Stimulated activated CD8-positive, alpha-beta memory T cell treated with anti-CD3 and anti-CD28 coated beads, Interleukin-15, amount 100 ng/mL, for 1 hour (primary cell): ENCODE measurements at places on chromosomes 13 and 19.

GRCh38 chr13:36130552-36131221, 495 bp downstream of the DCLK1 start:
- DNase-seq: no peak

DNA sequence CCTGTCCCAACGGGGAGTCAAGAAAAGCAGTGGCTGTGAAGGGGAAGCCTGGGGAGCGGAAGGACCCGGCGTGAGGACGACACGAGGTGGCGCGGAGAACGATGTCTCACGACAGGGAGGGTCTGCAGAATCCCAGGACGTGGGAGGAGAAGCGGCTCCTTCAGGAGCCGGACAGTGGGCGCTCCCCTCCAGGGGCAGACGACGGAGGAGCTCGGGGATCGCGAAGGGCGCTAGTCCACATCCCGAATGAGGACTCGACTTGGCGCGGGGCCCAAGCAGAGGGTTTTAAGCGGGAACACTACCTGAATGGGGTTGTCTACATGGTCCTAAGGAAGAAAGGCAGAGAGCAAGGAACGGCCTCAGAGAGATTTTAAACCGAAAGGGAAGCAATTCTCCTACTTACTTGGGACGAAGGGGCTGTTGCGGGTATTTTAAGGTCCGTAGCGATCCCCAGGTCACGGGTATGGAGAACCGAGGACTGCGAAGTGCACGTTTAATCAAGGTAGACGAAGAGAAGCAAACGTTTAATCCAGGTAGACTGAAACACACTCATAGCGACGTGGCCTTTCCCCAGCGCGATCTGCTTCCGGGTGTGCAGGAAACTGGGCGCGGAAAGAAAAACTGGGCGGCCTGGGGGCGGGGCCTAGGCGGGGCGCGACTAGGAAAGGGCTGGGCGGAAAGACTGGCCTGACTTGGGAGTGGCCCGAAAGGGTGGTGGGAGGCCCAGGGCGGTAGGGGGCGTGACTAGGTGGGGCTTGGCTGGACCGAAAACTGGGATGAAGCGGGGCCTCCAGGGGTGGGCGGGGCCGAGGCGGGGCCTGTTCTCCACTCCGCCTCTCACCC, at the start of gene ZNF841:
Gene ZNF841, minus strand, starts transcription at position 594 of the 843 bp plus-strand sequence. CDS start 10,964 bp downstream, outside the sequence.
- DNase-seq: peak; percentile 74

DNA sequence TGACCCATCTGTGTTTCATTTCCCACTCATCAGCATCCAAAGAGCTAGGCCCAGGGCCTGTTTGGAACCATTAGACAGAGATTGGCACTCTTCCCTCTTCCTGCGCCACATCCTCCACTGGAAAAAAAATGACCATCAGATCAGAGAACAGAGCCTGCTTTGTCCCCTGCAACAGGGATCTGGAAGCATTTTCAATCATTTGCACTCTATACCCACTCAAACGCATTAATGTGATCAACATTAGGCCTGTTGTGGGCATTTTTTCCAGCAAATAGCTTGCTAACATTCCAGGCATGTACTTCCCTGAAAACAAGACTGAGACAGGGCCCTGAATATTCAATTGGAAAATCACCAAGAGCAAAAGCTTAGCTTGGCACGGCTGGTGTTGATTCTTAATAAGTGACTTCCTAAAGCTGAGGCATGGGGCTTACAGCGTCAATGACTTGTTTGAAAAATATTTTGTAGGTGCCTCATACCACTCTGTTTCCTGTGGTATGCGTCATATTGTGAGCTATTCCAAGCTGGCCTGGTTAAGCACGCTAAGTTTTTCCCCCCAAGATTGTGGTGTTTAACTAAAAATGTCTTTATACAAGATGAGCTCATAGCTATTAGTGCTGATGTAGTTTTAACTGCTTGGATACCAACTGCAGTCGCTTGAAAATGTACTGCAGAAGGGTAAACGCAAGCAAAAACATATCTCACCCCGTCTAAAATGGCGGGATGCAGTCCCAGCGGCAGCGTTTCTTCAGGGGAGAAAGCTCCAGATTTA, 404.4 kb downstream of the SPRY2 start:
- DNase-seq: no peak

DNA sequence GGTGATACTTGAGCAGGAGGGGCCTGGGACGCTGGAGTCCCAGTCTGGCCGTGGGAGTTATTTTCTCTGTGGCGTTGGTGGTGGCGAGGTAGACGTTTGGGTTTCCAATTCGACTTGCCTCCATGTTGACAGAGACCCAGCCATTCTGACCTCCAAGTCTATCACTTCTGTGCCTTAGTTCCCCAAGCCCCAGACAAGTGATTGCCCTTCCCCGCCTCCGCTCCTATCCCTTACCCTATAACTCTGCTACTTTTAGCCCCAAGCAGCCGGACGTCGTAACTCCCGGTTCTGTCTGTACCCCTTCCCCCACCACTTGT, 549 bp downstream of the TIMM50 start:
- no peak for DNase-seq

DNA sequence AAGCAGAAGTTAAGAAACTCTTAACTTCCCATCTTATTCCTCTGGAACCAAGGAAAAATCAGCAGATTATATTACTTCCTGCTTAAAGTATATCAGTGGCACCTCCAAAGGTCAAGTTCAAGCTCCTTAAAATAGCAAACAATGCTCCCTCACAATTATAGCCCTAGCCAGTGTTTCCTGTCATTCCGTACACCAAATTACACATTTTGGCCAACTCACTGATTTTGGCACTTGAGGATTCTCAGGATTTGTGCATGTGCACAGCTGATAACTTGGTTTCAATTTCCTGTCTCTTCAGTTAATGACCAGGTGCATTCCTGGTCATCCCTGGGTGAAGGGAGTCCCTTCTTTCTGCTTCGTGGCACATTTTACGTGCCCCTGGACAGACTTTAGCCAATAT, 42.0 kb downstream of the TPP2 start:
- DNase-seq: no peak

- DNase-seq: no peak
These were observed 133.7 kb downstream of the RAP2A start for GRCh38 chr13:97567510-97568243.

GRCh38 chr13:48477191-48477855, 55.6 kb downstream of the RCBTB2 start:
- no peak for DNase-seq

DNA sequence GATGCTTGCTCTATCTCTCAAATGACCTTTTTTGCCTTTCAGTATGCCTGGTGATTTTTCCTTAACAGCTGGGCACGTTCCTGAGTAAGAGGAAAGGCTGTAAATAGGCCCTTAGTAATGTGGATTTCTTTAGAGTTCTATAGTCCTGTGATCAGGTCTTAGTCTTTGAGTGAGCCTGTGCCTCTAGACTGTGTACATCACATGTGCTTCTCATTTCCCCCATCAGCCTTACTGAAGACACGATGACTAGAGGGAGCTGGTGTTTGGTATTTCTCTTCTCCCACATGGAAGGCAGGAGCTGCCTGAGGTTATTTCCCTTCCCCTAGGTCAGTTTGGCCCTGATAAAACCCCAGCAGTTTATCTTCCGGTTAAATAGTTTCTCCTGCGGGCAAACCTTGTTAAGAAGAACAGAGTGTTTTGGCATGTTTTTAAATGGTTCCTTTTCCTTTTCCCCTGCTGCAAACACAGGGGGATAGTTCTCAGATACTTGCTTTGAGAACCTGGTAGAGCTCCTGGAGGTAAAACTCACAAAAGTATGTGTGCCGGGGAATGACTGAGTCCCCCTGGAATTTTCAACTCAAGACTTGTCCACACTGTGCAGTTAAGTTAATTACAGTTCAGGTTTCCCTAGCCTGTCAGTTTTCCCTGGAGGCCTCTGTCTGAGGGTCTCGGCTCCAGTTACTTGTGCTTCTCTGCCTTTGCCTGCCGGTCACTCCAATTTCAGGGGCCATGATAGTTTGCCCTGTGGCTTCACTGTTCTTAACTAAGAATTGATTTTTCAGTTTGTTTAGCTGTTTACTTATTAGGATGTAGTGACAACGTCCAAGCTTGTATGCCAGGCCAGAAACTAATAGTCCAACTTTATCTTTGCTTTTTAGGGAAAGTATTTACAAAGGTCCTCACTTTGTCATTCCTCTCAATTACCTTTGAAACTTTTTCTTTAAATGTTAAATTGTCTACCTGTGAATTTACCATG, 94.4 kb downstream of the URI1 start:
- no peak for DNase-seq

DNA sequence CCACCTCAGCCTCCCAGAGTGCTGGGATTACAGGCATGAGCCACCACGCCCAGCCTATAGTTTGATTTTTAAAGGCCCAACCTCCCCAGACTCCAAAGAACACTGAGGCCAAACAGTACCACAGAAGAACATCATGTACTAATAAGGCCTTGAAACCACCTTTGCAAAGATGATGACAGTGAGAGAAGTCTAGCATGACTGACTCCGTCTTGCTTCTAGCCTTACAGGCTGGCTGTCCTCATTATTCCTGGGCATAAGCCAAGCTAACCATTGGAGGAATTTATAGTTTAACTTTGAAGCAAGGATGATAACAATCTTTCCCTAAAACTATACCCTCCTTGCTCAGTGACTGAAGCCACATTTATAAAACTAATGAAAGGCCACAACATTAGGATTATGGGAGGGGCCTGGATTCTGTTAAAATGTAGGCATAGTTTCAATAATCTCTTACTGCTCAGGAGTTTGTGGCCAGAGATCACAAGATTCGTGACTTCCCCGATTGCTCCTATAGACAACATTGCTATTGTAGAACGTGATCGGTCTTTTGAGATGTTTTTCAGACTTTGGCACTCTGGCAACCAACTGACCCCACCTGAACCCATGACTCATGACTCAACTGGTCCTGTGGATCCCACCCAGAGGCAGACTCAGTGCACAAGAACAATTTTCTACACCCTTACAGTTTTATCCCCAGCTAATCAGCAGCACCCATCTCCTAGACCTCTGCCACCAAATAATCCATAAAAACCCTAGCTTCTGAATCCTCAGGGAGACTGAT, 17.6 kb downstream of the GPR42 start:
- no peak for DNase-seq

- DNase-seq: no peak
These were observed 25.2 kb downstream of the TDRD12 start for GRCh38 chr19:32744555-32745325.

GRCh38 chr19:45173816-45174215, 4.2 kb downstream of the TRAPPC6A start:
- DNase-seq: no peak

DNA sequence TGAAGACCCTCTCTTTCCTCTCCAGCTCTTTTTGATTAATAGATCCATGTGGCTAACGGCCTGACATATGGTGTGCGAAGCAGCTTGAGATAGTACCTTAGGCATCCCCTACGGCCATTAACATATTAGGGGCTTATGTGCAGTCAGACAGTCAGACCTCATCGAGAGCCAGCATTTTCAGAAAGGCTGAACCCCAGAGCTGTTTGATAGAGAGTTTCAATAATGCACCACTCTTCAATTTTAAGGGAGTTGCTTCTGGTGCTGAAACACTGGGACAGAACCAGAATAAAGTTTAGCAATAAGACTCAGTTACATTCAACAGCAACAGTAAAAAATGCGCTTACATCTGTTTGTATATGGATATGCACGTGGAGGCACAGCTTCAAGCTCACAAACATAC, 10.8 kb downstream of the POU4F1 start:
- no peak for DNase-seq

DNA sequence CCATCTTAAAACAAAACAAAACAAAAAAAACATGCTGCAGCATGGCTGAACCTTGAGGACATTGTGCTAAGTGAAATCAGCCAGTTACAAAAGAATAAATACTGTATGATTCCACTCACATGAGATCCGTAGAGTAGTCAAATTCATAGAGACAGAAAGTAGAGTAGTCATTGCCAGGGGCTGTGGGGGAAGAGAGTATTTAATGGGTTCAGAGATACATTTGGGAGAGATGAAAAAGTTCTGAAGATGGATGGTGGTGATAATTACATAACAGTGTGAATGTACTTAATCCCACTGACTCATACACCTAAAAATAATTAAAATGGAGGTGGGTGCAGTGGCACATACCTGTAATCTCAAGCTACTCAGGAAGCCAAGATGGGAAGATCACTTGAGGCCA, 72.0 kb upstream of the C1QTNF9 start:
- no peak for DNase-seq

DNA sequence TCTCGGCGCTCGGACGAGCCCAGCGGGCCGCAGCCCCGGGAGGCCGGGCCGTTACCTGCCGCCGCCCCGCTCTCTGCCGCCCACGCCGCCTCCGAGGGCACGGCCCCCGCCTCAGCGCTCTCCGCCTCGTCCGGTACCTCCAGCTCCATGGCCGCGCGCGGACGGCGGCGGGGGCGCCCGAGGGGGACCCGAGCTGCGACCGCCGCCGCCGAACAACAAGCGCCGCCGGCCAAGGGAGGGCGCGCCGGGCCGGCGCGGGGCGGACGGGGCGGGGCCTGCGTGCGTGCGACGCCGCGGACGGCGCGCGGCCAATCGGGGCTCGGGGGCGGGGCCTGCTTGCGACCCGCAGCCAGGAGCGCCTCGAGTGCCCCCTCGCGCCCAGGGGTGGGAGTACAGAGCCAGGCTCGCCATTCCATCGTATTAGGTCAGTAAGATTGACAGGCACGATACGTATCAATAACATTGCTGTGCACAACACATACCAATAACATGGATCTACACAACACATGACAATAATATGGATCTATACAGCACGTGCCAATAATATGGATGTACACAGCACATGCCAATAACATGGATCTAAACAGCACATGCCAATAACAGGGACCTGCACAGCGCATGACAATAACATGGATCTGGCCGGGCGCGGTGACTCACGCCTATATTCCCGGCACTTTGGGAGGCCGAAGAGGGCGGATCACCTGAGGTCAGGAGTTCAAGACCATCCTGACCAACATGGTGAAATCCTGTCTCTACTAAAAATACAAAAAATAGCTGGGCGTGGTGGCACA, at the start of gene PIP5K1C:
Gene PIP5K1C, minus strand, starts transcription at position 227 of the 791 bp plus-strand sequence. Its CDS starts 78 bp downstream, at position 149.
- DNase-seq: peak; percentile 82

GRCh38 chr13:94524407-94524806, 44.9 kb upstream of the DCT start:
- DNase-seq: no peak

- peak; percentile 9 for DNase-seq
These were observed 64.3 kb downstream of the CACNA1A start for GRCh38 chr19:13441810-13442512.

DNA sequence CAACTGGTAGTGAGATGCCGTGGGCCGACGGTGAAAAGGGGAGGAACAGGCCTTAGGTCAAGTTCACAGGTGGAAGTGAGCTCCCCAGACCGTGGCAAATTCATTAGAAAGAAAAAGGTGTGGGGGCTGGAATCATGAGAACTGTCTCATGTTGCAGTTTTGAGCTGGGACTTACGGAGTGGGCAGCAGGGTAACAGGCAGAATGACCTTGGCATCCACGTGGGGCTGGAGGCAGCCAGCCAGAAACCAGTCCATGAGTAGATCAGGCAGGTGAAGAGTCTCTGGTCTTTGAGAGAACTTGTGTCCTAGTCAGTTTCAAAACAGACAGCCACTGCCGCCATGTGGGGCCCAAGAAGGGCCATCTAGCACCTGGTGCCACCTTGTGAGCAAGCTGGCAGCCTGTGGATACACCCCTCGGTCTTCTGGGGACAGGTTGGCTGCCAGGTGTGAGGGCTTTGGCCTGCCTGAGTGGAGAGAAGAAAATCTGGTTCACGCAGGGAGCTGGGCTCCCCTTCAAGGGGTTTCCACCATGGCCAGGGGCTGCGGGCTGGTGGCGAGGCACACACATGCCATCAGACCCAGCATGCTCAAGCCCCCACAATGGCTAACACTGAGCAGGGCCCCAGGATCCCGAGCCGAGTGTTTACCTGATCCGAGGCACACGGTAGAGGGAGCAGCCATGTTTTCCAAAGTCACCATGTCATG, 23.9 kb downstream of the TSSK6 start:
- no peak for DNase-seq

- DNase-seq: no peak
These were observed 642.2 kb downstream of the DIAPH3 start for GRCh38 chr13:59521549-59521948.
